Vagina (tissue), 2 donors: ENCODE measurements at places on chromosomes 16 and 17.

GRCh38 chr17:50168319-50168718 lies 2.5 kb downstream of the SGCA start:
- no peak for DNase-seq

- DNase-seq = no peak
These were observed 72.8 kb downstream of the MMD start for GRCh38 chr17:55348749-55349354.

GRCh38 chr17:10735251-10735650 lies 5.4 kb upstream of the TMEM220 start:
- DNase-seq = peak; percentile 75

GRCh38 chr16:79372503-79373184 lies 227.9 kb downstream of the MAF start:
- DNase-seq = no peak

DNA sequence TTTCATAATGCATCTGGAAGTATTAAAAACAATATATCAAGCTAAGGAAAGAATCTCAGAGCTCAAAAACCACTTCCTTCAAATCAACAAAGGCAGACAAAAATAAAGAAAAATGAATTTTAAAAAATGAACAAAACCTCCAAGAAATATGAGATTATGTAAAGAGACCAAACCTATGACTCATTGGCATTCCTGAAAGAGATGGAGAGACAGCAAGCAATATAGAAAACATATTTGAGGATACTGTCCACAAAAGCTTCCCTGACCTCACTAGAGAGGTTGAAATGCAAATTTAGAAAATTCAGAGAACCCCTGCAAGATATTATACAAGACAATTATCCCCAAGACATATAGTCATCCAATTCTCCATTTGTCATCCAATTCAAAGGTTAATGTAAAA lies 311.3 kb upstream of the SOX9 start:
- DNase-seq = no peak

GRCh38 chr16:85157813-85158742 lies 45.8 kb upstream of the CIBAR2 start:
- DNase-seq = no peak

- DNase-seq = no peak
These were observed 17.8 kb downstream of the ST6GALNAC2 start for GRCh38 chr17:76567634-76568432.

- peak; percentile 95 for DNase-seq
These were observed 1.1 kb upstream of the TRPV3 start for GRCh38 chr17:3558603-3559269.

- DNase-seq = no peak
These were observed 19.3 kb downstream of the CARHSP1 start for GRCh38 chr16:8849411-8850011.

GRCh38 chr17:45896803-45897693 lies 2.7 kb downstream of the MAPT start:
- no peak for DNase-seq

GRCh38 chr17:55751720-55752250 lies 934 bp downstream of the PCTP start:
- no peak for DNase-seq

DNA sequence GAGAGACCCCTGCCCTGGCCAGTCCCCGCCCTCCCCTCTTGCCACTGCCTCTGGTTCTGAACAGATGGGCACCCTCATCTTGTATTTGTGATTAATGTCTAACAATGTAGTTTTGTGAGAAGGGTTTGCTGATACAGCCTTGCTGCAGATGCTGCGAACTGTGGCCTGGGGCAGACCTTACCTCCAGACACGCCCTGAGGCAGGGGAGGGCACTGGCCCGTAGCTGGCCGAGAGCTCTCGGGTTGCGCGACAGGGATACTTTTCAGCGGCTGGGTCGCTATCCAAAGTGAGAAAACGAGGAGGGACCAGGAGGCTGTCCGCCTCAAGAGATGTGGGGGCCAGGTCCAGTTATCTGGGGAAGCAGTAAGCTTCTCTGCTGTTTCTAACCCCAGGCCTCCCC lies 21.9 kb downstream of the STH start:
- no peak for DNase-seq

- DNase-seq = no peak
These were observed 243.9 kb upstream of the MYOCD start for GRCh38 chr17:12421646-12422306.

DNA sequence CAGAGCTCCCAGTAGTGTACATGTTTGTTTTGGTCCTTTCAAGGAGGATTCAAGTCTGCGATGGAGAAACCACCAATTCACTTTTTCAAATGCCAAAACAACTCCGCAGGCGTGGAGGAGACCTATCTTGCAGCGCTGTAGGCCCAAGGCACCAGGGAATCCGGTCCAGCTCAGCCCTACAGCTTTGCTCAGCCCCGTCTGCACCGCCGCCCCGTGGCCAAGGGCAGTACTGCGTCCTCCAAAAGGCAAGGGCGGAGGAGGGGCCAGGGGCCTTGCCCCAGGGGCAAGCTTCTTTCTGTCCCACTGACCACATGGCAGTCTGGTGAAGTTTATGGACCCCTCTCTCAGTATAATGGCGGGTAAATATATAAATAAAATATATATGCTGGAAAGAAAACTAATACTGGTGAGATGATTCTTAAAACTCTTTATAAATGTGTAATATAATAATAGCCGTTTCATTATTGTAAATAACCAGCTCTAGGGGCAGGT lies 709 bp upstream of the CD300LG start:
- no peak for DNase-seq

- no peak for DNase-seq
These were observed 14.2 kb downstream of the NSMCE1 start for GRCh38 chr16:27254262-27254811.

- no peak for DNase-seq
These were observed 55.0 kb downstream of the PDPK1 start for GRCh38 chr16:2592786-2593185.

DNA sequence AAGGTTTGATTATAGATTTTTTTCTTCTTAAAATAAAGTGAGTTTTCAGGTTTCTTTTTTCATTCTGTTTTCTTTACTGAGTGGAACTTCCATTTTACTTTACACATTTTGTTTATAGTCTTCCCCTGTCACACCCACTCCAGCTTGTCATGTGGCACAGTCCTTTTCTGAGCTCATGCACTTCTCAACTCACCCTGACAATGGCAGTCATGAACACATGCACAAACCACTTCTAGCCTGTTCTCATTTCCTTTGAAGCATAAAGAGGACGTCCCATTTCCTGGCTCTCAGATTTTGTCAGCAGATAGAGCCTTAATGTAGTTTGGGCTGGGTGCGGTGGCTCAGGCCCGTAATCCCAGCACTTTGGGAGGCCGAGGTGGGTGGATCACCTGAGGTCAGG lies 168.0 kb downstream of the AHSP start:
- no peak for DNase-seq

DNA sequence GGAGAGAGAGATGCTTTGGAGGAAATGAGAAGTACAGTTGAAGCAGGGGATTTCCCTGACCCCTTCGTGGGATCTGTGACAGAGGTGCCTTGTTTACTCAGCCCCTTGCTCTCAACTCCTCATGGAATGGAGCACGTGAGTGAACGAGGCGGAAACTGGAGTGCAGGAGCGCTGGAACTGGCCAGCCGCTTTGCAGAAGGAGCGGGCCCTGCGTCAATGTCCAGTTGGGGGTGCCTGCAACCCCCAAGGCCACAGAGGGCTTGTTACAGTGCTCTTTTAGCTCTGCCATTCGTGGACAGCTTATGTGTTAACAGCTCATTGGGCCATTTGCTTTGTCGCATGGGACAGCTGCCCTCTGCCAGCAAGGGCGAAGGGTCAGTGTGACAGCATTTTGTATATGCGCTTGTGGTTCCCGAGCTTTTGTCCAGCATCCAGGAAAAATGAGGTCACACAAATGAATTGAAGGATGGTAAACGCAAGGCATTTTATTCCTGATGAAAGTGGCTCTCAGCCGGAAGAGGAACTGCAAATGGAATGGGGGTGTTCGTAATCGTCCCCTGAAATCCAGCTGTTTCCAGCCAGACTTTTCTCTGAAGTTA lies 1395.1 kb downstream of the CDH8 start:
- no peak for DNase-seq
